ENCODE measurements at places on chromosomes 7 and 10.

DNA sequence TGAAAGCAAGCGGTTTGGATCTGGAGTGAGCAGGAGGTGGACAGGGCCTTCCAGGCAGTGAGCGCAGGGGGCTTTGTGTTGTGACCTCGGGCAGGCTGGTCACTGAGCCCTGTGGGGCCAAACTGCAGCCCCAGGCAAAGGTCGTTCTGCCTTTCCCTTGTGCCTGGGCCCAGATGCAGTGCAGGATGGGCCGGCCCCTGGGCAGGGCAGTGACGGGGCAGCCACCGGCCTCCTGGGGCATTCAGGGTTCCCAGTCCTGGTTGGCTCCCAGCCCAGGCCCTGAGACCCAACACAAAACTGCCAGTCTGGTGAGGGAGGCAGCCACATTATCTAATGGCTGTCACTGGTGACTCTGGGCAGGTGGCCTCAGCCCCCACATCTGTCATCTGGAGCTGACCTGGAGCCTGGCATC lies 7.1 kb downstream of the ARPC1B start:
- H3K27ac ChIP-seq: peak overlapping the region; percentile 100
- H3K27me3 ChIP-seq: no peaks in the 10 kb centered on the region
- peaks cover 32% of the 10 kb centered on the region for H3K4me1 ChIP-seq
- DNase-seq: no peak

GRCh38 chr10:79396520-79396919 lies 48.9 kb downstream of the ZCCHC24 start:
- no peaks in the 10 kb centered on the region for H3K27me3 ChIP-seq
- no peak for DNase-seq

DNA sequence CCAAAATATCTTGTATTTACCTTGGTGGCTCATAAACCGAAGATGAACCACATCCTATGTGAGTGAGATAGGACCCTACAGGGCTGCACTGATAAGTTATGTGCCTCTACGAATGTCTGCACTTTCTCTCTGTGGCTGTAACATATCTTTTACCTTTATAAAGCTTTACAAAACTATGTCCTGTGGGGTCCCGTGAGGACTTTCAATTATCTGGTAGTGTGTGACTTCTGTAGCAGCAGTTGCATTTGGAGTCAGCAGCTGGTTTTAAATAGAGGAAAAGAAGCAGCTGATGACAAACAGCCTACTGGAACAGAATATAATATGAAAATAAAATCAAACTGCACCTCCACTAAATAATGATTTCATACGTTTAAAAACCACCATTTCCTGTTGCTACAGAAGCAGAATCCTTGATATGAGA lies 222.4 kb upstream of the GNAI1 start:
- H3K4me3 ChIP-seq: no peak overlapping the region
- peak overlapping the region; percentile 64 for H3K27ac ChIP-seq
- no peaks in the 10 kb centered on the region for H3K27me3 ChIP-seq
- H3K4me1 ChIP-seq: peaks cover 6% of the 10 kb centered on the region
- no peaks in the 10 kb centered on the region for H3K36me3 ChIP-seq
- DNase-seq: no peak

DNA sequence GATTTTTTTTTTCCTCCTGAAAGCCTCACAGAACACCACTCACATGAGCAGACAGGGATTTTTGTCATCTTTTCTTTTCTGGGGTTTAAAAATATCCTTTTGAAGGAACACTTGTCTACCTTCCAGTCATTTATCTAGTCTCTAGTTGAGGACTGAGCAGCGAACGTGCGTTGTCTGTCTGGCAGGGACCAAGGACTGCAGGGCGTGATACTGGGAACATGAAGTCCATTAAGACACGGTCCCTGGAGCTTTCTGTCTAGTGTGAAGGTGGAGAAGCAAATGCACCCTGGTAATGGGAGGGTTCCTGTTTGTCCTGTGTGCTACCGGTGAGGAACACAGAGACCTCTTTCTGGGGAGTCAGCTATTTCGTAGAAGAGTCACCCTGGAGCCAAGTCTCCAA lies 207.4 kb downstream of the TMEM178B start:
- no peak for DNase-seq
- H3K36me3 ChIP-seq: no peaks in the 10 kb centered on the region
- H3K27ac ChIP-seq: no peak overlapping the region
- H3K4me1 ChIP-seq: no peaks in the 10 kb centered on the region
- H3K27me3 ChIP-seq: no peaks in the 10 kb centered on the region

DNA sequence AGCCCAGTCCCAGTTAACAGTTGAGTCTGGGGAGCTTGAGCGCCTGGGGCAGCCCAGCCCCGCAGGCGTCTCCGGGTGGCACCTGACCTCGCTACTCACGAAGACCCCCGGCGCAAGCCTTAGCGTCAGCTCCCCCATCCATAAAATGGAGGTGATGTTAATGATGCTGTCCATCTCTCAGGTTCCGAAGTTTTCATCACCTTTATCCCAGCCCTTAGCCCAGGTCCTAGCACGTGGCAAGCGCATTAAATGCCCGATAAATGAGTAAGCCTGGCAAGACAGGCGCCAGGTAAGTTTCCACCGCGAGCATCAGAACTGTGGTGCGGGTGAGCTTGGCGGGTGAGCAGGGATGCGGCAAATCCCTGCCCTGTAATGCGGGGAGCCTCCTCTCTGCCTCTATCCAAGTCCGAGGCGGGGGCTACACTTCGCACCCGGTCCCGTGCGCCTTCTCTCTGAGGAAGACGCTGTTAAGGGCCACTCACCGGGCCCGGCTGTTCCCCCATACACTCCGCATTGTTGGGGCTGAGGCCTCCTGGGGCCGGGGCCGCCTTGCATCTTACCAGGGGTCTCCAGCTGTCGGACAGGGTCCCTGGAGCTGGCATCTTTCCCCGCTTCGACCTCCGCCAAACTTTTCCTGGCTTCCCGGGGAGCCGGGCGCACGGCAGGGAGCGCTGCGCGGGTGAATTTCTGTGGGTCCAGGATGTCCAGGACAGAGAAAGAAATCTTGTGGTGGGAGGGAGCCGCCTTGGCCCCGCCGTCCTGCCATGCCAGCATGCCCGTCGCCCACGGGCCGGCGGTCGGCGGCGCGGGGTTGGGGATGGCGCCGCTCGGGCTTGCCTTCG lies 444 bp downstream of the NKX1-2 start:
- H3K36me3 ChIP-seq: no peaks in the 10 kb centered on the region
- H3K4me1 ChIP-seq: no peaks in the 10 kb centered on the region
- no peak overlapping the region for H3K4me3 ChIP-seq
- no peak for DNase-seq
- H3K27me3 ChIP-seq: peaks cover 76% of the 10 kb centered on the region
- no peak overlapping the region for H3K27ac ChIP-seq

DNA sequence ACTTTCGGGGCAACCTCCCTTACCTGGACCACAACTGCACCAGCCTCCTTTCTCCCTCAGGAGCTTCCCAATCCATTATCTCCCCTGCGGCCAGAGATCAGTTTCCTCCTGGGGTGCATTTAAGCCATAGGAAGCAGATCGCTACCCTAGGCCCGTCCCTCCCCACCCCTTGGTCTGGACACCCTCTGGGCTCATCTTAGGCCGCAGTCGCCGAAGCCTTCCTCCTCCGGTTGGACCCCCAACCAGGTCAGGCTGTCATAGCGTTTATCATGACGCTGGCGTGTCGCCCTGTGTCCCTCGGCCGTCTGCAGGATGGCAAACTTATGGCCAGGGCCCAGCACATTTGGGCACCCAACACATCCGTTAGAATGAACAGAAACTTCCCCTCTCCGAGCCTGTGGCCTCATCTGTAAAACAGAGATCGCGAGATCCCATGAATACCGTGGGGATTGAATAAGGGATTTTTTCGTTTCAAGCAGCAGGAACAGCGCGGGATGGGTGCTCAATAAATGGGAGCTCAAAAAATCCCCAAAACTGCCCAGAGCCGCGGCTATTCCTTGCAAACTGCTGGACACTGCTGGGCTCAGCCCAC lies 669 bp upstream of the AP5Z1 start:
- H3K27ac ChIP-seq: peak overlapping the region; percentile 95
- H3K4me3 ChIP-seq: peak overlapping the region; percentile 65
- peaks cover 2% of the 10 kb centered on the region for H3K36me3 ChIP-seq
- no peak for DNase-seq
- H3K27me3 ChIP-seq: no peaks in the 10 kb centered on the region

- H3K4me1 ChIP-seq: no peaks in the 10 kb centered on the region
- no peak overlapping the region for H3K4me3 ChIP-seq
- DNase-seq: no peak
- H3K27me3 ChIP-seq: no peaks in the 10 kb centered on the region
- H3K27ac ChIP-seq: no peak overlapping the region
Observed at GRCh38 chr10:92801978-92802872, 46.1 kb upstream of the EXOC6 start.

- H3K27ac ChIP-seq: no peak overlapping the region
- H3K4me1 ChIP-seq: no peaks in the 10 kb centered on the region
- no peak for DNase-seq
- no peak overlapping the region for H3K4me3 ChIP-seq
- peaks cover 18% of the 10 kb centered on the region for H3K36me3 ChIP-seq
- H3K27me3 ChIP-seq: no peaks in the 10 kb centered on the region
Observed at GRCh38 chr10:75016325-75016724, 95.1 kb upstream of the SAMD8 start.
